ENCODE measurements at places on chromosomes 16 and 17.
A peak's percentile ranks its signal among the peaks of the same experiment; 100 is the strongest.

GRCh38 chr16:30533146-30533522 lies 1.5 kb downstream of the ZNF747 start:
- DNase-seq = no peak

DNA sequence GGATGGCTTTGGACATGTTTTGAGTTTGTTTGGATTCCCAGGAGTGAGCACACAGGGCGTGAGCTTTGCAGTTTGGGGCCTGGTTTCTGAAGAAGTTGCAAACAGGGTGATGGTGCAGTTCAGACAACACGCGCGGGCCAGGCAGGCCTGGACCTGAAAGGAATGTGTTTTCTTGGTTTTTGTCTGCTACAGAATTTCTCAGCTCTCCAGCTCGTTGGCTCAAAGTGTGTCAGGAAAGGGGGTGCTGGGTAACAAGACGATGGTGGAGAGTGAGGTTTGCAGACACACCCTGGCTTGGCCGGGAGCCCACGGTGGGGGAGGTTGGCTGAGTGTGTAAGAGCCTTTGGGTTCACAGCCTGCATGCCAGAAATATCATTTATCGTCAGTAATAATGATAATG lies 82.3 kb downstream of the CMIP start:
- no peak for DNase-seq

DNA sequence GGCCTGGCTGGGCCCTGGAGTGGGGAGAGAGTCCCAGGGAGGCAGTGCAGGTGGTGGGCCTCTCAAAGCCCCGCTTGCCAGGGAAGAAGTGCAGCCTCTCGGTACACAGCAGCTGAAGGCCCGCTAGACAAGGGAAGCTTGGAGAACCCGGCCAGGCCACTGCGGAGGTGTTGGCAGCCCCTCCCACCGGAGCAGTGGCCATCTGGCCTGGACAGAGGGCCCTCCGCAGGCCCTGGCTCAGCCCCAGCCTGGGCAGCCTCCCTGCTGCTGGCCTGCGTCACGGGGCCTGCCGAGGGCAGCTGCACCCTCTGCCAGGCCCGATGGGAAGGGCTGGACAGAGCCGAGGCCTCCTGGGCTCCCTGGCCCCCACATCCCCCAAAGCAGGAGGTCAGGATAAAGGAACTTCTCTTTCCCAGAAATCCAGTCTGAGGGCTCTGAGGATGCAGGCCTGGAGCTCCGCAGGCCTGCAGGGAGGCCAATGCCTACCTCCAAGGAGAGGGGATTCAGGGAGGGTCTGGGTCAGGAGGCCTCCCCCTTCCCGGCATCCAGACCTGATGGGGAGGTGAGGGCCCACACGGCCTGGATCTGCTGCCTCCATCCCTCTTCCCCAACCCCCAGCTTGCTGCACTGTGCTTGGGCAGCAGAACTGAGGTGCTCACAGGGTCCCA lies 4.3 kb downstream of the SPPL2C start:
- DNase-seq = no peak

DNA sequence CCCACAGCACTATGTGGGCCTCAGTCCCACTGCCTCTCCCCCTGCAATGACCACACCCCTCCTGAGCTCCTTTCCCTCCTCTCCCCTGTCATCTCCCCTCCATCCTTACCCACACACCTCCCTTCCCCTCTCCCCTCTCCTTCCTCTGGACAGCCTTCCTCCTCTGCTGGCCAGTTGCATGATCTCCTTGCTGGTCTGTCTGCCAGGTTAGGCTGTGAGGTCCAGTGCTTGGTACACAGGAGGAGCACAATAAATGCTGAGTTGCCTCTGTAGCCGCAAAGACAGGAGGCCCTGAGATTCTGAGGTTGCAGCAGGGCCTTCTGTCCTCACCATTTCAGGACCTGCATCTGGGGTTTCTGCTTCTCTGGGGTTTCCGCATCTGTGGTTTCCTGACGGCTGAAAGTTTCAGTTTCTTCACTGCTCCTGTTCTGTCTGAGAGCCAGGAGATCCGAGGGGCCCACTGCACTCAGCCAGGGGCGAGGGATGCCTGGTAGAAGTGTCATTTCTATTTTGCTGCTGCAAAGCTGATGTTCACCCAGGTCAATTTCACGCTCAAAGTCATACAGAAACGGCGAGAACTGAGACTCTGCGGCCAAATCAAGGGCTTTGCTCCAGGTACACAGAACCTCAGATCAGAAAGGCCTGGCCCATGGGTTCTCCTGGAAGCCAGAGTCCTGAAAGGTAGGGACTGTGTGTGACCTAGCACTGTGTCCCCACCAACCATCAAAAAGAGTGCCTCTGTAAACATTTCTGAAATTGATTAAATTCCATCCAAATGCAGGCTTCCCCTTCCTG lies 4.6 kb upstream of the SLC12A3 start:
- DNase-seq = no peak

GRCh38 chr17:82205720-82206508 lies 6.7 kb downstream of the CCDC57 start:
- DNase-seq = peak; percentile 69

DNA sequence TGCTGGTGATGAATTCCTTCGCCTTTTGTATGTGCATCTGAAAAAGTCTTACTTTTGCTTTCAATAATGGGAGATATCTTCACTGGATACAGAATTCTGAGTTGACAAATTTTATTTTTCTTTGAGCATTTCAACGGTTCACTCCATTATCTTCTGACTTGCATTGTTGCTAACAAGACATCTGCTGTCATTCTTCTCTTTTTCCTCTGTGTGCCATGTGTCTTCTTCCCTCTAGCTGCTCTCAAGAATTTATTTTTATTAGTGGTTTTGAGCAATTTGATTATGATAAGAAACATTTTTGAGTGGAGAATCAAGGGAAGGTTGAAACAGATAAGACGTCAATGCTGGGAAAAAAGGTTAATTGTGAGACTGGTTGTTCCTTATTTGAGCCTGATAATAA lies 471.8 kb downstream of the CDH13 start:
- DNase-seq = no peak

DNA sequence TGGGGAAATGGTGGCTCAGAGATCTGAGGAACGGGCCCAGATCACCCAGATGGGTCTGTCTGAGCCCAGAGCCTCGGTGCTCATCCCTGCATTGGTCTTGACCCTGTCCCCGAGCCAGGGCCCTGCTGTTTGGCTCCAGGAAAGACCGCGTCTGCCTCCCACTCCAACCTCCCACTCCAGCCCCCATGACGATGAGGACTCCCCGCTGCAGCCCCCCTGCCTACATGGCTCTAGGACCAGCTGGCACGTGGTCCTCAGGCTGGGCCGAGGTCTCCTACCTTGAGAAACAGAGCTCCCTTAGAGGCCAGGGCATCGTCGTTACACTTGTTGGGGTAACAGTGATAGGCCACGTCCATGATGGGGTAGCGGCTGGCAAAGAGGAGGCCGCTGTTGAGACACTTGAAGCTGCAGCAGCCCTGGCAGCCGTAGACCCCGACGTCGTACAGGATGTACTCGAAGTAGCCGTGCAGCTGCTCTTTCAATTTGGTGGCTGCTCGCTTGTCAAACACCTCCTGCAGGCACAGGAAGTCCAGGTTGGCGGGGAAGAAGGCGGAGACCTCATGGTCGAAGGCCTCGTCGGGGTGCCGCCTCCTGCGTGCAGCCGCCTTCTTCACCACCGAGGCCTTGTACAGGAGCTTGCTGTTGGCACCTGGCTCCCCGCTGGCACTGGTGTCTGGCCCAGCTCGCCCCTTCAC lies 59.9 kb downstream of the PRMT7 start:
- no peak for DNase-seq

GRCh38 chr17:71461498-71462169 lies 659.2 kb upstream of the SOX9 start:
- no peak for DNase-seq

- no peak for DNase-seq
These were observed 166.3 kb downstream of the SLC39A11 start for GRCh38 chr17:72926171-72926570.

- DNase-seq = no peak
These were observed 65.2 kb downstream of the CYTH1 start for GRCh38 chr17:78716814-78717393.

- DNase-seq = no peak
These were observed 67.2 kb downstream of the PCTP start for GRCh38 chr17:55818026-55818425.

DNA sequence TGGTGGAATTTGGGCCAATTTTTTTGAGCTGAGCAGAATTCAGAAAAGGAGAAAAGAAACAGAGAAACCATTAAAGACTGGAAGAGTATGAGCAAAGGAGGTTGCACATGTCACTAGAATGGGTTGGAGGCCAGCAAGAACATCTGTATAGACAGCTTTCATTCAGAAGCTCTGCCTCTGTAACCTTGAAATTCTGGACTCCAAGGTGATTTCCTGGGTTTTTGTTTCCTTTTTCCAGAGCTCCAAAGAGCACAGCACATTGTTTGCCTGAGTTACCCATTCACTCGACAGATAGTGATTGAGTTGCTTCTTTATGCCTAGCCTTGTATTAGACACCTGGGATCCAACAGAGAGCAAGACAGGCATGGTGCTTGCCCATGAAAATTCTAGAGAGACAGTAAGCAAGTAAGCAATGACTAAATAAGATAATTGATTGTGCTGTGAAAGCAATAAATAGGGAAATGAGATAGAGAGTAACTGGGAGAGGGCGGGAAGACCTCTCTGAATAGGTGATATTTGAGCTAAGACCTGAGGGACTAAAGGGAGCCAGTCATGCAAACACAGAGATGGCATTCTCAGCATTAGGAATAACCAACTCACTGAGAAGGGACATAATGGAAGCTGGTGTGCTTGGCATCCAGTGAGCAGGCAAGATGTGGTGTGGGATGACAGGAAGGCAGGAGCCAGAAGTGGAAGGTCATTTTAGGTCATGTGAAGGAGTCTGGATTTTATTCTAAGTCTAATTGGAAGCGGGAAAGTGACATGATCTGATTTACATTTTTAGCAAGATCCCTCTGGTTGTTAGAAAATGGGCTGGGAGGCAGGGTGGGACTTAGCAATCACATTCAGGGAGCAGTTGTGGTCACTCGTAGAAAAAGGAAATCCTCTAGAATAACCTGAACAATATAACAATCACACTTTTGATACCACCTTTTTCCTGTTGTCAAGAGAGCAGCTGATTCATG lies 197.5 kb downstream of the HS3ST3A1 start:
- no peak for DNase-seq

- DNase-seq = no peak
These were observed 8.4 kb upstream of the GAA start for GRCh38 chr17:80092959-80093358.

- no peak for DNase-seq
These were observed 161.7 kb downstream of the CDK5R1 start for GRCh38 chr17:32648450-32648849.

GRCh38 chr16:57747496-57747895 lies 11.9 kb downstream of the KATNB1 start:
- DNase-seq = no peak

GRCh38 chr16:11560701-11561453 lies 25.8 kb downstream of the LITAF start:
- no peak for DNase-seq

DNA sequence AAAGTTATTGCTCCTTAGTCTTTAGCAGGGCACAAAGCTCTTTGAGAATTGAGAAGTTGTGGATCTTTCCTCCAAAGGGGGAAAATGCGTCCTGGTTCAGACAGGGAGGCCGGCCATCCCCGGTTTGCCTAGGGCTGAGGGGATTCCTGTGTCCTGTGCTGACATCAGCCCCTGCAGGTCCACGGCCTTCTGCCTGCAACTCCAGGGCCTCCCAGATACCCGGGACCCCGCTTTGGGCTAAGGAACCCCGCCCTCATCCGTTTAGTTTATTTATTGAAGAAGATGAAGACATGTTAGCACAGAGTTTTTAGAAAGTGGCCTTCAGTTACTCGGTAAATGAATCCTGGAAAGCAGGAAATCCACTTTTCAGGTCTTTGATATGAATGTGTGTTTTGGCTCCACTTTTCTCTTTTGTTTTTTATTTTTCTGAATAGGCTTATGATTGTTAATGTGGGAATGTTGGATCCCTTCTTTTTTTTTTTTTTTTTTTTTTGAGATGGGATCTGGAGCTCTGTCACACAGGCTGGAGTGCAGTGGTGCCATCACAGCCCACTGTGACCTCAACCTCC lies 65.6 kb downstream of the CRISPLD2 start:
- DNase-seq = no peak

GRCh38 chr17:56708670-56709410 lies 115.3 kb downstream of the NOG start:
- no peak for DNase-seq

GRCh38 chr17:29726715-29727252 lies 104.1 kb upstream of the CORO6 start:
- DNase-seq = no peak

DNA sequence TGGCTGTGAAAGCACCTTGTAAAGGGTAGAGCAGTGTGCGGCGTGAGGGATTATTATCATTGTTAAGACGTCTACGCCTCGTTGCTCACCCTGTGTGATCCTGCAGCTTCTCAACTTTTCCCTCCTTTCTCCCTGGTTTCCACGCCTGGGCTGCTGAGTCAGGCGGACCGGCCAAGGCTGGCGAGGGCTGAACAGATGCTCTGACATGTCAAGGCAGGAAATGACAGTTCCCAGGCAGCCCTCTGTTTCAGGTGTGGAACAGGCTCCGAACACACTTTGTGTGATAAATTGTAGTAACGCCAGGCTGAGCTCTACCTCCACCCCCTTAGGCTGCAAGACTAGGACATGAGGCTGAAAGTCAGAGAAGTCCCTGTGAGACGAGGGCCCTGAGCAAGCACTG lies 46.0 kb upstream of the TBX2 start:
- DNase-seq = no peak

DNA sequence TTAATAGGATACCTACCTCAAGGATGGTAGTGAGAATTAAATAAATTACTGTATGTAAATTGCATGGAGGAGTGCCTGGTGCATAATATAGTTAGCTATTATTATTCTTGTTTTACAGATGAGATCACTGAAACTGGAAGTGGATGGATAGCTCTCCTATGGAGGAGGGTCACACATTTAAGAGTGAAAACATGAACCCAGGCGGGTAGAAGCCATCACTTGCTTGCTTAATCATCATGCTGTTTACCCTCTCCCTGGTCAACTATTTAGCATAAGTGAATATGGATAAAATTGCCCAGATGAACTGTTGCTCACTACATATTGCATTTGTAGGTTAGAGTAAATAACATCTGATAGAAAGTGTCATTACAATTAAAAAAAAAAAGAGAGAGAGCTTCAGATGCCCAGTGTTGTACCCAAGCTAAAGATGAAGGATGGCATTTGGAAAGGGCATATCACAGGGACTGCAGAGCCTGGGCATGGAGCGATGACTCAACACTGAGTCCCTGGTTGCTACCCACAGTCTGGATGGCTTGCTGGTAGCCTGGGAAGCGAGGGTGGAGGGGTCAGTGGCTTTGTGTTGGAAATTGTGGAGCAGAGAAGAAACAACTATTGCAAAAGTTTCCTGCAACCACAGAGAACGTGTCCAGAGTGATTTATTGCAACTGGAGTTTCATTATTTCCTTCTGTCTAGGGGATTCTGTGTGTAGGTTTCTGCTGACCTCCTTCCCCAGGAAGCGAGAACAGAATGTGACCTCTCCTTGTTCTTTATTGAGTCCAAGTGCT lies 414.4 kb downstream of the SHISA9 start:
- no peak for DNase-seq

GRCh38 chr16:69561901-69562300 lies 3.9 kb upstream of the NFAT5 start:
- DNase-seq = no peak

DNA sequence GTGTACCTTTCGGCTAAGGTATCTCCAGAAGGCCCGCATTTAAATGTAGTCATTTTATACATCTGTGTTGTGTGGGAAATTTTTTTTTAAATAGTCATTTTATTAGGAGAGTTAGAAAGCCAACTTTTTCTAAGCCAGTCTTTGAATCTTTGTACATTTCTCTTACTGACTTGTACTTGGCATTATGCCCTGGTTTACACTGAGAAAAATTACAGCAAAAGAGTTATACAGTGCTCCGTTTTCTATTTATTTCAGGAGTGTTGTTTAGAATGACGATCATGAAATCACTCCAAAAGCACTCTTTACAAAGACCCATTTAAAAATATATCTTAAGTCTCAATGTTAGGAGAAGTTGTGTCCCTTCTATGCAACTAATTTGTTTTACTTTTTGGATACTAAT lies 91.8 kb downstream of the CYB561 start:
- DNase-seq = no peak

All from esophagus squamous epithelium (tissue), 5 donors.